ENCODE measurements at places on chromosomes 3 and 15. TPM values are rescaled to one million over a fixed set of nuclear protein-coding genes. Genes with fewer than 3 reads are reported as not detected.

The CCR9 gene
- 4.4 TPM for polyA plus RNA-seq

The SPRED1 gene
- polyA plus RNA-seq, result not detected

The HHATL gene
- not detected for polyA plus RNA-seq

The SNURF gene
- 31.4 TPM for polyA plus RNA-seq

The P3H2 gene
- polyA plus RNA-seq, result not detected

The NEK10 gene
- polyA plus RNA-seq, result 0.10 TPM

The NLGN1 gene
- not detected for polyA plus RNA-seq

The DNAJC17 gene
- polyA plus RNA-seq, result 24.3 TPM

The NSMCE3 gene
- 36.8 TPM for polyA plus RNA-seq

The PLA1A gene
- not detected for polyA plus RNA-seq

The MYO1E gene
- polyA plus RNA-seq, result not detected

The PRTG gene
- polyA plus RNA-seq, result not detected

The ALDH1A2 gene
- not detected for polyA plus RNA-seq

The WHAMM gene
- 7.1 TPM for polyA plus RNA-seq

The ZMYND10 gene
- not detected for polyA plus RNA-seq

The SERINC4 gene
- polyA plus RNA-seq, result 0.70 TPM

The LYZL4 gene
- not detected for polyA plus RNA-seq

The ITIH1 gene
- not detected for polyA plus RNA-seq

The SMCO1 gene
- polyA plus RNA-seq, result not detected

The TUSC7 gene
- polyA plus RNA-seq, result not detected

The CFAP92 gene
- polyA plus RNA-seq, result not detected

The CAV3 gene
- not detected for polyA plus RNA-seq

The TMEM158 gene
- polyA plus RNA-seq, result not detected

The PLA2G4B gene
- 2.8 TPM for polyA plus RNA-seq

The CNTN6 gene
- not detected for polyA plus RNA-seq

The TMC3 gene
- polyA plus RNA-seq, result 0.05 TPM

The RTP1 gene
- polyA plus RNA-seq, result not detected

The CNTN4 gene
- not detected for polyA plus RNA-seq

The IQCF5 gene
- not detected for polyA plus RNA-seq

The UCN2 gene
- polyA plus RNA-seq, result not detected

The IL5RA gene
- 1.1 TPM for polyA plus RNA-seq

The IL12A gene
- polyA plus RNA-seq, result not detected

The ACTRT3 gene
- polyA plus RNA-seq, result 0.09 TPM

The CPA3 gene
- not detected for polyA plus RNA-seq

The KIF7 gene
- polyA plus RNA-seq, result not detected

The CDV3 gene
- 80.5 TPM for polyA plus RNA-seq

The NR1I2 gene
- 0.46 TPM for polyA plus RNA-seq

The NTRK3 gene
- polyA plus RNA-seq, result not detected

The RBMS3 gene
- polyA plus RNA-seq, result 0.70 TPM

The ELP6 gene
- polyA plus RNA-seq, result 37.1 TPM

The MCF2L2 gene
- polyA plus RNA-seq, result 3.7 TPM
